Fibroblast of skin of abdomen (primary cell): ENCODE measurements at places on chromosomes 4 and X.
A peak's percentile ranks its signal among the peaks of the same experiment; 100 is the strongest.

- no peak for DNase-seq
Observed at GRCh38 chrX:9644335-9644734, 121.3 kb downstream of the GPR143 start.

- DNase-seq, result no peak
Observed at GRCh38 chr4:15018361-15018760, 16.1 kb downstream of the CPEB2 start.

GRCh38 chrX:130048686-130049222 is 61.5 kb downstream of the ELF4 start:
- DNase-seq, result no peak

DNA sequence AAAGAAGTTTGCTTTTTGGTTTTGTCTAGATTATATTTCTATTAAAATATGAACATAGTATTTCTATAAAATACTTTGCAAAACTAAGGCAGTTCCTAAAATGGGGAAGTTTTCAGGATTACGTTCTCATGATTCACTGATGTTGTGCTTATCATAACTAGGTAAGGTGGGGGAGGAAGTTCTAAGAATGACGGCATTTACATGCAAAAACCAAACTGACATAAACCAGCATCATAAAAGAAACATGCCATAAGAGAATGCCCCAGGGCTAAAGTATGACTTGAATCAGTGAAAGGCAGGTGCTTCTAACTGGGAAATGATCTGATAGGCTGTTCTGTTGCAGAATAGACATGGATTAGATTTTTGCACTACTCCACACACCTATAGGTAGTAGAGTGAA is 204.7 kb upstream of the JADE1 start:
- no peak for DNase-seq

GRCh38 chr4:135192751-135193535 is 991.4 kb upstream of the PABPC4L start:
- DNase-seq, result peak; percentile 44

GRCh38 chr4:128827296-128827695 is 17.8 kb downstream of the JADE1 start:
- no peak for DNase-seq

DNA sequence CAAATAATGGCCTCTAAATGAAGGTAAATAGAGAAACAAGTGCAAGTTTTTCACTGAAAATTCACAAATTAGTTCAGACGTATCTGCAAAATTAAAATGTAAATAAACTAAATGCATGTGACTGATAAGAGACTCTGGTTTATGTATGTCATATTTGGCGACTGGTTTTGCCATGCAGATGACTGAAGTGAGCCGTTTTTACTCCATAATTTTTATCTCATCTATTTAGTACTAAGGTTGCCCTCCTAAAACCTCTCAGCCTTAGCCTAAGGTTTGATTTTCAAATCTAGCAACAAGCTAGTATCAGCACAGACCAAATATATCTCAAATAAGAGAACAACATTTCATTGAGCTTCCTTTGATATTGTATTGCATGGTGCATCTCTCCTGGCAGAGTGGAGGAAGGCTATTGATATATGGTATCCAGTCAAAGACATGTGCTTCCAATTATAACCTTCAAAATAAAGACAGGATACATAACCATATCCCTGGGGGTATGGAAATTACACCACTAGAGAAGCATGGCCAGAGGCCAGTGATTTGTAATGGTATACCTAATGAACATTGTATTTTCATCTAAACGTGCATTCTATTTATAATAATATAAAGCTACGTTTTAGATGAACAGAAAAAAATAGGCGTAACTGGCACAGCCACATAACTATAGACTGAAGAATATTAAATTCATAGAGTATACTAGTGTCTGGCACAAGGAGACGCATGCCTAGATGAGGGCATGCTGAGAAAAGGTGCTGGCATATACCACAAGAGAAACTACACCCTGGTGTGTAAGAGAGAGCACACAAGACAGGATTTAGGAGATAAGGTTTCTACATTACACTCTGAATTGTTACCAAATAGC is 392.6 kb upstream of the INTU start:
- DNase-seq, result peak; percentile 51

- DNase-seq, result peak; percentile 5
Observed at GRCh38 chrX:75118296-75118695, 37.8 kb downstream of the ABCB7 start.

GRCh38 chr4:183657564-183657963 is 1.4 kb downstream of the RWDD4 start:
- DNase-seq, result no peak

GRCh38 chr4:56388306-56388705 is 1.0 kb upstream of the AASDH start:
- DNase-seq, result no peak

- DNase-seq, result peak; percentile 43
Observed at GRCh38 chr4:141132709-141133145, 542 bp downstream of the RNF150 start.

- no peak for DNase-seq
Observed at GRCh38 chr4:167986044-167986443, 106.3 kb upstream of the ANXA10 start.

DNA sequence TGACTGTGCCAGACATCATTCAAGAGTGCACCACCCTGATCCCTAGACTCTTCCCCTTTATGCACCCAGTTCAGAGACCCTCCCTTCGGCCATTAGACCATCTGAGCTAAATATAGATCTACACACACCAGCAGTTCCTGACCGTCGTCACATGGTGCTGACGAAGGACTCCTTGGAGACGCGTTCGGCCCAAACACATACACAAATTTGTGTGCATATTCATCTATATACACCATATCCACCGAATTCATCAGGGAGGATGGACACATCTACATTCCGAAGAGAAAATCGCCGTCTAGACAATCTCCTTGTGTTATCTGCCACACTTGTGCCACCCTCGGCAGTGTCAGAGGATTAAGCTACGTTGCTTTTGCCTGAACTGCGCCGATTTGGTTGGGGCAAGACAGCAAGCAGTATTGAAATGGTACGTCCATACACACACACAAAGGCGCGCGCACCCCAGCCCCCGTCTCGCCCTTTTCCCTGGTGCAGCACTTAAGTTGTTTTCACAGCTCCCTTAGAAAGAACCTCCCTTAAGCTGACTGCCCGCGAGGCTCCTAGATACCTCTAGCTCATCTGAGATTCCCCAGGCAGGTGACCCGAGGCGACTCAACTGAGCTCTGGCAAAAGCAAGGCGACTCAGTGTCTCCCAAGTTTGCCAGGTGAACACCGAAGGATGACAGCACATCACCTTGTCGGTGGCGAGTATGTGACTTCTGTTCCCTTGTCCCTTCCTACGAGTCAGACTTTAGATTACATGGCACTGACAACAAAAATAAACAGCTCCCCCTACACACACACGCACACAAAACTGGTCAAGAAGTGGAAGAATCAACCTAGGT is 1.0 kb downstream of the RASGEF1B start:
- DNase-seq, result no peak

DNA sequence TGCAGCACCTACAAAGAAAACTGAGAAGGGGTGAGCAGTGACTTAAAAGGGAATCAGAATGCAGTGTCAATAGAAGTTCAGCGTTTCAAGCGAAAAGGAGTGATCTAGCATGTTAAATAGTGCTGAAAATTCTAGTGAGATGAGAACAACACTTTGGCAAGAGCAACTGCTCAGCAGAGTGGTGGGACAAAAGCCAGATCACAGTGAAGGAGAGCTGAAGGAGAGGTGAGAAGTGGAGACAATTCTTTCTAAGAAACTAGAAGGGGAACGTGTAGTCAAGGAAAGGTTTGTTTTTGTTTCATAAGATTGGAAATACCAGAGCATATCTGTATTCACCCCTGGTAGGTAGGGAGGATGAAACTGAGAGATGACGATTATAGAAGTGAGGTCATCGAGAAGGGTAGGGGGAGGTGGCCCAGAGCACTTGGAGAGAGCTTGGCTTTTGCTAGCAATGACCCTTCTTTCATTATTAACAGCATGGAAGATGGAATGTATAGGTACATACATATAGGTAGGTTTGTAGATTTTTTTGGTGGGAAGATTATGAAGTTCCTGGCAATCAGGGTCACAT is 33.7 kb downstream of the SRPX2 start:
- peak; percentile 20 for DNase-seq

DNA sequence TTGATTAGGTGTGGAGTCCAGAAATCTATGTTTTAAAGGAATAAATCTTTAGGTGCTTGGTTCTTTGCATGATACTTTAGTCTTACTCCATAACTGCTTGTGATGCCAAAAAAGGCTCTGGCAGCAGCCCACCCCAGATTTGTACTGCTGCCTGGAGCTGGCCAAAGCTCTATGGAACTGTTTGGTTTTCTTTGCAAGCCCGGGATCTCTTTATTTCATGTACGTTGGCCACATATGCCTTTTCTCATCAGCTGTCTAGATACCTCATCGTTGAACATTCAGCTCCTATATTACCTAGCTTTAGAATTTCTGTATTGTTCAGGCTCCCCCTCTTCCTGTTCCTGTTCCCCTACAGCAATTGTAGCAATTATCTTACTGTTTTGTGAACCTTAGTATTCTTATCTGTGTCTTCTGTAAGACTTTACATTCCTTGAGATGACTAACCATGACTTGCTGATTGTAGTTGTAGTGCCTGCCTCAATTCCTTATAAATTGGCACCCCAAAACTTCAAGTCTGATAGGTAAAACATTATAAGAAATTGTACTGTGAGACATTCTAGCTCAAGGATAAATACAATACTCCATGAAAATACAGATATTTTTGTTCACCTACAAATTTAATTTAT is 199.4 kb upstream of the GPRIN3 start:
- DNase-seq, result no peak

GRCh38 chr4:169758401-169758962 is 738 bp upstream of the HPF1 start:
- no peak for DNase-seq
